Activated CD4-positive, alpha-beta memory T cell treated with anti-CD3 and anti-CD28 coated beads, Interleukin-2, amount 10 ng/mL, durations not matched to agents 7 days and 5 days (primary cell): ENCODE measurements at places on chromosomes 16 and 17. TPM values are rescaled to one million over a fixed set of nuclear protein-coding genes. Genes with fewer than 3 reads are reported as not detected.

The OTOP2 gene
- not detected for total RNA-seq

The MYH8 gene
- total RNA-seq, result not detected

The ATP2A3 gene
- total RNA-seq, result 291 TPM

The TMC5 gene
- total RNA-seq, result 0.53 TPM

The ABCC1 gene
- 41.4 TPM for total RNA-seq

The MYOCD gene
- total RNA-seq, result not detected

The FOXC2 gene
- total RNA-seq, result not detected

The TBC1D3C gene
- not detected for total RNA-seq

The MYO1D gene
- 11.1 TPM for total RNA-seq

The CDRT15 gene
- total RNA-seq, result not detected

The NPIPA7 gene
- total RNA-seq, result 4.3 TPM

The TUBB3 gene
- total RNA-seq, result 3.6 TPM
